HFF-Myc (cell line): ENCODE measurements at places on chromosomes 2 and 18.
A peak's percentile ranks its signal among the peaks of the same experiment; 100 is the strongest.

- no peak for DNase-seq
These were observed 14.0 kb downstream of the PARD6G start for GRCh38 chr18:80233201-80233835.

DNA sequence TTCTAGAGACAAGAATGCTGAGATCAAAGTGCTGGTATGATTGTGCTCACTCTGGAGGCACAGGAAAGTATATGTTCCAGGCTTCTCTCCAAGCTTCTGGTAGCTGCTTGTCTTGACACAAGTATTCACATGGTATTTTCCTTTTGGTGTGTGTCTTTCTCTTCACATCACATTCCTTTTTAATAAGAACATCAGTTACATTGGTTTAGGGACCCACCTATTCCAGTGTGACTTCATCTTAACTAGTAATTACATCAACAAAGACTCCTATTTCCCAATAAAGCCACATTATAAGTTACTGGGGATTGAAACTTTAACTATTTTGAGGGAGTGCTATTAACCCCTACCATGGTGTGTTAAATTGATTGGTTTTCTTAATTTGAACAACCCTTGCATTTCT, 119.1 kb downstream of the FSIP2 start:
- no peak for DNase-seq

- no peak for DNase-seq
These were observed 9.0 kb downstream of the CAPN10 start for GRCh38 chr2:240595381-240596079.

GRCh38 chr18:8778824-8779223, 73.5 kb downstream of the MTCL1 start:
- DNase-seq, result no peak

- DNase-seq, result no peak
These were observed 3.8 kb upstream of the SLC8A1 start for GRCh38 chr2:40455661-40456060.

- DNase-seq, result no peak
These were observed 6.3 kb downstream of the TMEM127 start for GRCh38 chr2:96259497-96259921.

GRCh38 chr18:62757399-62758010, 42.2 kb downstream of the PHLPP1 start:
- no peak for DNase-seq

- no peak for DNase-seq
These were observed 63.3 kb downstream of the TGOLN2 start for GRCh38 chr2:85264471-85264870.

- no peak for DNase-seq
These were observed 73.3 kb downstream of the TFCP2L1 start for GRCh38 chr2:121211689-121212151.

- DNase-seq, result no peak
These were observed 183.4 kb upstream of the RASGRP3 start for GRCh38 chr2:33292981-33293595.

- no peak for DNase-seq
These were observed 72.5 kb downstream of the DOCK10 start for GRCh38 chr2:224969633-224970260.

GRCh38 chr2:207621501-207622039, 3.6 kb downstream of the METTL21A start:
- DNase-seq, result no peak

GRCh38 chr2:94871226-94872087, at the start of gene TEKT4:
Gene TEKT4 (plus strand): TSS chr2:94871430. CDS start chr2:94871580, 150 bp downstream.
- DNase-seq, result no peak

GRCh38 chr2:65818873-65819451, 386.6 kb upstream of the SPRED2 start:
- DNase-seq, result no peak

GRCh38 chr18:21525916-21526315, 74.6 kb downstream of the ESCO1 start:
- no peak for DNase-seq

DNA sequence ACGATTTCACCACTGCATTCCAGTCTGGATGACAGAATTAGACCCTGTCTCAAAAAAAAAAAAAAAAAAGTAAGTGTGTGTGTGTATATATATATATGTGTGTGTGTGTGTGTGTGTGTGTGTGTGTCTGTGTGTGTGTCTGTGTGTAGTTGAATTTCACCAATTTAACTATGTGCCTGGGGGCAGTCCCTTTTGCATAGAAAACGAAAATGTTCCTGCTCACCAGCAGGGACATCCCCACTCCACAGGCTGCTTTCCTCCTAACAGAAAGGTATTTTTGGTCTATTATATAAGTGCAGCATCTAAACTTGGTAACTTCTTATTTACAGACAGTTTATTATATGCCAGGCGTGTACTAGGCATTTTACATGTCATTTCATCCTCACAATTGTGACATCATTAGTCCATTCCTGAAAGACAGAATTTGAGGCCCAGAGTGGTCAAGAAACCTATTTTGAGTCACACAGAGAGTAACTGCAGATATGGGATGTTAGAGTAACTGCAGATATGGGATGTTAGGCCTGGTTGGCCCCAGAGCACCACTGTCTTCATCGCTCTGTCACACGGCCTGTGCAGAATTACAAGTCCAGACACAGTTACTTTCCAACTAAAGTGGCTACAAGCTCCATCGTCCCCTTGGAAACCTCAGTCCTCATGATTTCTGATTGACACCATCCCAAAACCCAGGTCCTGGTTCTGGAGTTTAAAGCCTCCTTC, 9.3 kb upstream of the TTL start:
- DNase-seq, result no peak

DNA sequence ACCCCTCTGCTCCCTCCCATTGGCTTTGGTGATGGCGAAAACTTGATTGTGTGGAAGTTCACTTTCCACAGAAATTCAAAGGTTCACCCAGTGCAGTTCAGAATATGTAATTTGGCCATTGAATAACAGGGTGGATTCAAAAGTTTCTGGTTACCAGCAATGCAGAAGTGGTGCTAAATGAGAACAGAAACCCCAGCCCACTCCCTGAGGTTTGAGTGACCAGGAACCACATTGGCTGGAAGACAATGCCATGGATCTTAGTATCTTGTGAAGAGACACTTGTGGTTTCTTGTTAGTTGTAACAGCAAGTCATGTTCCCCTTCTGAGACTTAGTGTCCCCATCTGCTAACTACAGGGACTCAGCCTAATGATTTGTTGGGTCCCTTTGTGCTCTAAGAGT, 49.8 kb downstream of the QPCT start:
- no peak for DNase-seq

DNA sequence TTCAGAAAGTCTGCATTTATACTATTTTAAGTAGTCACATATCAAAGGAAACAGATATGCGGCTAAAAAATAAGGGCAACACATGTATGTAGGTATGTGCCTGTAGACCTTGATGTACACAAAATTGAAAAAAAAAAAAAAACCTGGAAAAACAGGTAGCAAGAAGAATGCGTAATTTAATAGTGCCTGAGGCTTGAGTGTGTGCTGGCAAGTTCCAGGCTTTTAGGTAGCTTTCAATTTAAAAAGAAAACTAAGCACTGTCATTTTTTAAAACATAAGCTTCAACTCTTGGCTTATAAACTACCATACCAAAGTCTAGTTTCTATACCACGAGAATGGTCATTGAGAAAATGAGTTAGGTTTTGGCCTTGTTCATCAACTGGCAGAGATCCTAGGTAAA, 72.3 kb downstream of the OTX1 start:
- DNase-seq, result no peak

DNA sequence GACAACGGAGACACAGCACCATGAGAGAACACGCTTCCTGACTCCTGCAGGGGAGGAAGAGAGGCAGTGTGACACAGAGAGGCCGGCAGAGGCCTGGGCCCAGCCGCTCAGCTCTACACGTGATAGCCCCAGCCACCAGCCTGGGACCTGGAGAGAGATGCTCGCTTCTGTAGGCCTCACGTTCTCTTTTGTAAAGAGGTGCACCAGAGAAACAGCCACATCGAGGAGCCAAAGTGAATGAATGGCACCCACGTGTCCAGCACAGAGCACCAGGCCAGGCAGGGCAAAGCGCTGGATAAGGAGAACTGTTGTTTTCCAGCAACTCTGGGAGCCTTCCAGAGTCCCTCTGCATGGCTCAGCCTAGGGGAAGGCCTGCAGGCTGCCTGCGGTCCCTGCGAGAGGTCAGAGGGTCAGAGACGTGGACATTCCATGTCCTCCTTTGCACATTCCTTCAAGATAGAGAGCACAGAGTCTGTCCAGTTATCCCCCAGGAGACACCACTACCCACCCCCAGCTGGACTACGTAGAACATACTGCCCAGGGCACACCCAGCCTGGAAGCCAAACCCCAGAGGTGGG, 14.2 kb downstream of the LIMS2 start:
- DNase-seq, result no peak

- DNase-seq, result no peak
These were observed 12.2 kb upstream of the BOD1L2 start for GRCh38 chr18:57134618-57135135.

- no peak for DNase-seq
These were observed 175.3 kb upstream of the TCF4 start for GRCh38 chr18:55763298-55763697.

DNA sequence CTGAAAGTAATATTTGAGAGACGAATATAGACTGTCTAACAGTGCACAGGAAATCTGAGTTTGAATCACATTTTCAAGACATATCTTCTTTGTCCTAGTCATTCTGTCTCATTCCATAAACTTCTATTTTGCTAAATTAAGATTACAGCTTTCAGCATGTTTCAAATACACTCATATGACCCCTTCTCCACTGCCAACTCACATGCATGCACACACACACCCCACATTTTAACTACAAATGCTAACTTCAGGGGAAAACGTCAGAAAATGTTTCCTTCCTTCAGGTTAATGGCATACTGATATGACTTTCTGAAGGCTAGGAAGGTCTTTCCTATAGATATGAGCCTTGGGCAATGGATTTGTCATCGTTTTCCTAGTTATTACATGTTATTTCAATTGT, 373.7 kb downstream of the RBM43 start:
- DNase-seq, result no peak

DNA sequence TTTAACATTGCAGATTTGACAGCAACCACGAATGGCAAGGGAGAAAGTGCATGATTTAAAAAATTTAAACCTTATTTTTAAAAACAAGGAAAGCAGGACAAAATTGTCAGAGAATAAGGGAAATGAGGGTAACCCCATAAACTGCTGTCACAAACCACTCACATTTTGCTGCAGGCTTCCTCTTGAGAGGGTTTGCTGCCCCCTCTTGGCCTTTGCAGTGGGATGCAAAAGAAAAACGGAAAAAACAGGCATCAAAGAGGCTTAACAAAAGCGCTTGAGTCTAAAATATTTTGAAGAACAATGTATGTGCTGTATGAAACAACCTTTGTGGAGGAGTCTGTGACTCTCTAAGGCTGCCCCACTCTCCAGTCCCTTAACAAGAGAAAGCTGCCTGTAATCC, 91.6 kb downstream of the TMX3 start:
- peak; percentile 22 for DNase-seq
